ENCODE measurements at places on chromosomes 16 and 17. TPM values are rescaled to one million over a fixed set of nuclear protein-coding genes. Genes with fewer than 3 reads are reported as not detected.

The ACSM3 gene
- polyA plus RNA-seq = 3.6 TPM

The DGKE gene
- 6.2 TPM for polyA plus RNA-seq

The KRT12 gene
- 0.31 TPM for polyA plus RNA-seq

The RNF157 gene
- polyA plus RNA-seq = 15.4 TPM

The GP1BA gene
- polyA plus RNA-seq = 0.88 TPM

The UNKL gene
- polyA plus RNA-seq = 9.8 TPM

The CDH8 gene
- polyA plus RNA-seq = 2.4 TPM

The CCDC40 gene
- polyA plus RNA-seq = 7.2 TPM

The MRTFB gene
- 20.2 TPM for polyA plus RNA-seq

- no peak for DNase-seq
Observed at GRCh38 chr17:41178843-41179616, 1.0 kb upstream of the KRTAP4-2 start.

- peak; percentile 75 for DNase-seq
Observed at GRCh38 chr16:17313085-17313611, 157.6 kb downstream of the XYLT1 start.

GRCh38 chr17:57408071-57408811, 151.9 kb downstream of the MSI2 start:
- DNase-seq = no peak

- peak; percentile 67 for DNase-seq
Observed at GRCh38 chr16:50368410-50369132, at the start of gene BRD7. Gene BRD7, minus strand, starts transcription at chr16:50368988. Its CDS starts 214 bp downstream, at chr16:50368774.

DNA sequence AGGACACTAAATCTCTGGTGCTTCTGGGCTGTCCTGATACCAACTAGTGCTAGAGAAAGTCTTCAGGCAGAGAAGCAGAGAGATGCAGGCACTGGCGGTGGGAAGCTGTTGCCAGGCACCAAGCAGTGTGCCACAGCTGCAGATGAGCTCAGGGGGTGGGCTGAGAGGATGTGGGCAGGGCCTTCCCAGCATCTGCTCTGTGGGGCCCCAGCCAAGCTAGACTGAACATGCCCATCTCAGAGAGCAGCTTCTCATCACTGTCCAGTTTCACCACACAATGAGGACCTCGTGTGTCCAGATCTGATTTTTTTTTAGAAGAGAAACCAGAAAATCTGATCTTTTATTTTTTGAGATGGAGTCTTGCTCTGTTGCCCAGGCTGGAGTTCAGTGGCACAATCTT, 17.1 kb downstream of the PSKH1 start:
- DNase-seq = no peak

DNA sequence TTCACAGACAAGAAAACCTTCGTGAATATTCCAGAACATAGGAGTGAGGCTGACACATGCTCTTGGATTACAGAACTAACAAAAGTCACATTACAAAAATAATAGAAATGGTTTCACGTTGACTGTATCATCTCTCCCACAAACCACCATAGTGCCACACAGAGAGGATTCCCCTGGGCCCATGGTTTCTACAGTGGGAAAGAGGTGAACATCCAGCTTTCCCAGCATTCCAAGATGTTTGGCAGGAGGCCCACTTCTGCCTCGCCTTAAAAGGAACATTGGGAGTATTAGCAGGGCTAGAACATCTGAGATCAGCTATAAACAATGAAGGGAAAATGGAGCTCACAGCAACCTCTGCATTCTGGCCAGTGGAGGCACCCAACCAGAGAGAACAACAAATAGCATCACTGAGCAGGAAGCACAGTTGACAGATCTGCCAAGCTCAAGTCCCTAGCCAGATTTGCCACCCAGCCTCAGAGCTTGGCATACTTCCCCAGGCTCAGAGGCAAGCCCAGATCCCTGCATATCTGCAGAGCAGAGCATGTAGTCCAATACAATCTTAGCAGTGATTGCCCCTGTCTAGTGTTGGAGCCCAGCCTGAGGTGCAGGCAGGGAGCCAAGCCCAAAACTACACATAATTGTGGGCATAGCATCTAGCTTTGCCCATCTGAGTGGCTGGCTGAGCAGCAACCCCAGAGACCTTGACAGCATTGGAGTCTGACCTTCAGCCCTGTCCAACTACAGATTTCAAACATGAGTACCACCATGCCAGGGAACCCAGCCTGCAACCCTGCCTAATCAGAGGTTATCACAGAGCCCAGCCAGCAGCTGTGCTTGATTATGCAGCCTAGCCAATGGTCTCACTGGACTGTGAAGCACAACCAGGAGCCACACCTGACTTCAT, 260.4 kb downstream of the CEP112 start:
- DNase-seq = no peak

DNA sequence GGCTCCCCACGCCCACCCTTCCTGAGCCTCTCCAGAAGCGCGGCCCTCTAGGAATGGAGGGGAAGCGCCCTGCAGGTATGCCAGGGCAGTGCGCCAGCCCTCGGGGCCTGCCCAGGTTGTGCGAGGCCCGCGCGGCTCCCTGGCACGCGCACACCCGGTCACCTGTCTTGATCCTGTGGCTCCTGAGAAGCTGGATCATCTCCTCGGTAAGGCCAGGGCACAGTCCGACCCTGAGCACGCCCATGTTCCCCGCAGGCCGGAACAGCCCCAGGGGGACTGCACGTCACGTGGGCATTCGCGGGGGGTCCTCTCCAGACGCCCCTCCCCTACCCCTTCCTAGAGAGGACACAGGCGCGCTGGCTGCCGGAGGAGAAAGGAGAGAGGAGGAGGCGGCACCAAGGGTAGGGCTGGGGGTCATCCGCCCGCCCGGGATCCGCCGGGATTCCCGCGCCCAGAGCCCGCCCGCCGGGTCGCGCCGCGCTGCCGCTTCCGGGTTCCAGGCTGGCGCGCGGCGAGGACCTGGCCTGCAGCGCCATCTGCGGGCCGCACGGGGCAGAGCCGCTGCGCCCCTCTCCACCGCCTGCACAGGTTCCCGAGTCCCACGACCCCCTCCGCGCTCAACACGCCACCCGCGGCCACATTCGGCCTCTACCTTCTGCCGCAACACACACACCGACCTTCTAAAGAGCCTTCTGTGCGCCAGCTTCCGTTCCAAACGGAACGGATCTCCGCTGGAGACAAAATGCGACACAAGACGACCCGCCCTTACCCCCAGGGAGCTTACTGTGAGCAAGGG, at the start of gene RAD51D:
TSS of gene RAD51D (minus strand) at position 491 of the 796 bp plus-strand sequence. CDS start at position 244, 247 bp downstream.
- peak; percentile 81 for DNase-seq

DNA sequence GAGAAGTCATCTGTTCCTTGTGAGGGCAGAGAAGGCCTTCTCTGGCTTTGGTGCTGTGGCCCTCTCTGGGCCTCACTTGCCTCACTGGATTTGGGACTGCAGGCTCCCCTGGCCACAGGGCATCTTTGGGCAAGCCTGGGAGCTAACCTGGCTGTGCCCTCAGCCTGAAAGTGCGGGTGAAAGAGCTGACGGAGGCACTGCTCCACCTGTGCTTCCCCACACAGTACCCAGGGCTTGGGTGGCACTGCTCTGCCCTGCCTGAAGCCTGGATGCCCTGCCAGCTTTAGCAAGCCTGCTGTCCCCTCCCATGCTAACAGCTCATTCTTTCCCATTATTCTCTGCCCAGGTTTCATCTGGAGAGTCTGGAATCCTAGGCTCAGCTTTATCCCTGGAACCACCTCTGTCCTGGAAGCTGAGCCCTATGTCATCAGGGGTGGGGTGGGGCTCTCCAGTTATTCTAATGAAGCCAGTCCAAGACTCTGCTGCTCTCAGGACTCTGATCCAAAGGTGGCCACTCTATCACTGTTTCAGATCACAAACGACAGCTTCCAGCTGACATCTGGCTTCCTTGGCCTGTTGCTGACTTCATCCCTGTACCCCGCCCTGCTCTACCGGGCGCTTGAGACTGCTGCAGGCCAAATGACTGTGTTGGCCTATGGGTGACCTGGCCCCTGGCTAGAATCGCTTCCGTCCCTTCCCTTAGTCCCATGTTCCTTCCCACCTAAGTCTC, 29.3 kb downstream of the HIC1 start:
- DNase-seq = peak; percentile 71

DNA sequence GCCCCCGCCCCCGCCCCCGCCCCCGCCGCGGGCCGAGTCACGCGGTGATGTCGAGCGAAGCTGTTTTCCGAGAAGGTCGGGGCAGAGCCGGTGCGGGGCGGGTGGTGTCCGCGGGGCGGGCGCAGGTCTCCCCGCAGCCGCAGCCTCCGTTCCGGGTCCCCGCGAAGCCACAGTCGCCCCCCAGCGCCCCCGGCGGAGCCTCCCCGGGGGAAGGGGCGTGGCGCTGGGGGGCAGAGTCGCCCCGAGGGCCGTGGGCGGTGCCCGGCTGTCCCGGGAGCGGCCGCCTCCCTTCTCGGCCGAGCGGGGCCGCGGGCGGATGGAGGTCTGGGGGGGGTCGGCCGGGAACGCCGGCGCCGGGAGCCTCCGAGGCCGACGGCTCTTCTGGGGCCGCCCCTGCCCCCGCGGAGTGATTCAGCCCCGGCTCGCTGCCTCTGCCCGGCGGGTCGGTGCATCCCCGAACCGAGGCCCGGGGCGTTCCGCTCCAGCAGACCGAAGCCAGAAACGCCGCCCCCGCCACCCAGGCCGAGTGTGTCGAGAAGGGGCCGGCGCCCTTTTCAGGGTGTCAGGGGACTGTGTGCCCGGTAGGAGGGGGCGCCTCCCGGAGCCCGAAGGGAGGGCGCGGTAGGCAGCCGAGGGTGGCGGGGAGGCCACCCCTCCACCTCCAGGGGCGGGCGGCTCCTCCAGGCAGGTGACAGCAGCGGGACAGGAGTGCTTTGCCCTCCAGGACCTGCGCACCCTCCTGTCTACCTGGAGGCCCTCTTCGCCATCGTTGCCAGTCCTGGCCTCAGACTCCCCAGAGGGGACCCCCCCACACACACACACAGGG, 1.7 kb downstream of the METRNL start:
- DNase-seq = no peak

DNA sequence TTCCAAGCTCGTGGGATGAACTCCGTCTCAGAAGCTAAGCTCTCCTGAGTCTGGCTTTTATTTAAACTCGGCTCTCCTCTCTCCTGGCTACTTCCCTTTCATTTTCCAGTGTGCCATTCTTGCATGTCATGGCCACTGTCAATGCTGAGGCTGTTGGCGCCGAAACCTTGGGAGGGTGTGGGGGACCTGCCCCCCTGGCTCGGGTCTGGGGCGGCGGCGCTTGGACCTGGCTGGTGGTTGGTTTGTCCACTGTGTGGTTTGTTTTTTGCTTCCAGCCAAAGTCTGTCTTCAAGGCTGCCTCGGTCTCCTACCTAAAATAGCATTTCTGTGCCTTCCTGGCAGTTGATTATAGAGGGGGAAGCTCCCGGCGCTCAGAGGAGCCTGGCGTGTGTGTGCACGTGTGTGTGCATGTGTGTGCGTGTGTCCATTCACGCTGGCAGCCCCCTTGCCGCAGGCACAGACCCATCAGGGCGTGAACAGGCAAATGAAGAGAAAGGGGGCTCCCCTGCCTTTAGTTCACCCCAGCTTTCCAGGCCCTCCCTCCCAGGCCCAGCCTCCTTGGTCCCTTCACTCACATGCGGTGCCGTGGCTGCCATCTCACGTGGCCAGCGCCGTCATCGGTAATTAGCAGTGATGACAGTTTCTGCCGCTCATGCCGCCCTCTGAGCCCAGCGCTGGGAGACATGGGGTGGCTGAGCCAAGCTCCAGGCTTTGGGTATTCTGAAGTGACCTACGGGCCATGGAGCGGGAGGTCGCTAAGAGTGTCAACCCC, 179.9 kb downstream of the SEC14L1 start:
- DNase-seq = no peak

DNA sequence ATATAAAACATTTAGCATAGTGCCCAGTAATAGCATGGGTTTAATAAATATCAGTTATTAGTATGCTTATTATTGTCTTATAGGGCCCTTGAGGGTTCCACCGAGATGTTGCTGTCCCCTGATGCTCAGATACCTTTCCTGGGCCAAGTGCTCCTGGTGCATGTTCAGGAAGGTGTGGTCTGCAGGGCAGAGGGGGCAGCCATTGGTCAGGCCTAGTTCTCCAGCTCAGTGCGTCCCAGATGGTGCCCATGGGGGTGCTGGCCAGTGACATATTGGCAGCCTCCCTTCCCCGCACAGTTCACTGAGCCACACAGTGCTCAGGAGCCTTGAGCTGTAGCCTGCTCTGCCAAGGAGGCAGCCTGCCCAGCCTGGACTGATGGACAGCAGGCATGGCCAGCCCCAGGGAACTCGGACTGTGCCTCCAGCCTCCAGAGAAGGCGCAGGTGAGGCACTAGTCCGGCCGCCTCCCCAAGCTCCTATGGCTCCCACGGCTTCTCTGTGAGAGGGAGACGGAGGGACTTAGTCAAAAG, 7.7 kb upstream of the GRIN2A start:
- no peak for DNase-seq

DNA sequence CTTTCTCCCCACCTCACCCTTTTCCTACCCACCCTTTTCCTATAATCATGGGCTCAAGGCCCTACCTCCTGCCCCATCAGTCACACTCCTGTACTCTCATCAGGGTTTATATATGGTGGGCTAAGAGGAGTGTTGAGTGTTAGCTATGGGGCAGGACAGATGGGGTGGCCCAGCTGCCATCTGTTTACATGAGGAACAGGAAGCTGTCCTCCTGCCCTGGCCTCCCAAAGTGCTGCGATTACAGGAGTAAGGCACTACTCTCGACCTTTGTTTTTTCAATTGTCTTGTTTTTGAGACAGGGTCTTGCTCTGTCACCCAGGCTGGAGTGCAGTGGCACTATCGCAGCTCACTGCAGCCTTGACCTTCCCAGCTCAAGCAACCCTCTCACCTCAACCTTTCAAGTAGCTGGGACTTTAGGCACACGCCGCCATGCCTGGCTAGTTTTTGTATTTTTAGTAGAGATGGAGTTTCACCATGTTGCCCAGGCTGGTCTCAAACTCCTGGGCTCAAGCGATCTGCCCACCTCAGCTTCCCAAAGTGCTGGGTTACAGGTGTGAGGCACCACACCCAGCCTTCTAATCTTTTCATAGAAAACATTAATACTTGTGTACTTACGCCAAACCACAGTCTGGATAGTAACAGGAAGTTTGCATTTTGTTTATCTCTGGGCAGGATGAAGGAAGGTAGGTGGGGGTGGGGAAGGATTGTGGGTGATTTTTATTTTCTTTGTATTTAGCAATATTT, 1.6 kb downstream of the TRADD start:
- no peak for DNase-seq

DNA sequence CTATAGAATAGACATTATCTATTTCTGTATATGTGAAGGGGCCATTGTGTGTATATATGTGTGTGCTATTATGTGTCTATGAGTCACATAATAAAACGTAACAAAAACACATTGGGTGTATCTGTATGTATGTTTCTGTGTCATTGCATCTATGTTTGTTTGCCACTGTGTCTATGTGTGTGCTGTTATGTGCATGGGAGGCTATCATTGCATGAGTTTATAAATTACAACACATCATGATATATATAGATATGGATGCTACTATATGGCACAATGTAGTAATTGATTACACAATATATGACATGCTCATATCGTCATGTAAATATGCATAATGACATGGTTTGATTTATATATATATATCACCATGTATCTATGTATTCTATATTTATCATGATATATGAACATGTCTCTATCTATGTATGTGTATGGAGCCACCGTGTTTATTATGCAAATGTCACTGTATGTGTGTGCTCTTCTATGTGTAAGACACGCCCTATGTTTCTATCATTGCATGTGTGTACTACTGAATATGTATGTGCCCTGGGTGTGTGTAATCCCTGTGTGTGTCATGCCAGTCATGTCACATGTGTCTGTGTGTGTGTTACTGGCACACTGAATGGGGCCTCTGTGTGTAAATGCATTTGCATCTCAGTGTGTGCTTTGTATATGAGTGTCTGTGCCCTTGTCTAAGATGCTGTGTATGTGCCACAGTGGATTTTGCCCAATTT, 1.4 kb upstream of the TSPOAP1 start:
- no peak for DNase-seq

- DNase-seq = no peak
Observed at GRCh38 chr17:43437756-43438155, 39.0 kb downstream of the ARL4D start.

GRCh38 chr16:1533443-1533951, at the start of gene TMEM204:
Gene TMEM204, plus strand, starts transcription at chr16:1533666. Its CDS starts 610 bp downstream, at chr16:1534276.
- peak; percentile 79 for DNase-seq
